Fibroblast of skin of abdomen (primary cell): ENCODE measurements at places on chromosomes 1 and 21.

- DNase-seq, result no peak
Observed at GRCh38 chr1:19941206-19941568, 17.8 kb upstream of the PLA2G2E start.

DNA sequence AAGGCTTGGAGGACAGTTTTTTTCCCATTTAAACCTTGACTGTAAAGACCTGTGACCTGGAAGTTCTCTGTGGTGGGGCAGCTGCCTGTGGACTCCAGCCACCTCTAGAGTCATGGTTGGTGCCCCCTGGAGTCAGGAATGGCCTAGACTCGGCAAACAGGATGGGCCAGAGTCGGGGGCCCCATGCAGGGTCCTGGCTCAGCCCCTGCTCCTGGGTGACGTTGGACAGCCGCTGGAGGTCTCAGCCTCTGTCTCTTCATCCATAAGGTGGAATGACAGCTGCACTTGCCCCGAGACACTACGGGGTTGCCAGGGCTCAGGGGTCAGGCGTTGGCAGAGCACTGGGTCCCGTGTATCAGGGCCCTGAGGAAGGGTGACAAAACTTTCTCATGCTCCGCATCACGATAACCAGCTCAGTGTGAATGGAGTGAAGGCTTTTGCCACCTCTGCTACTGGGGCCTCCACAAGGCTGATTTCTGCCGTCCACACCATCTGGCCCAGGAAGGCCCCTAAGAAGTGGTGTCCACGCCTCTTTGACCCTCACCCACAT lies 58.5 kb upstream of the TTC34 start:
- DNase-seq, result no peak

DNA sequence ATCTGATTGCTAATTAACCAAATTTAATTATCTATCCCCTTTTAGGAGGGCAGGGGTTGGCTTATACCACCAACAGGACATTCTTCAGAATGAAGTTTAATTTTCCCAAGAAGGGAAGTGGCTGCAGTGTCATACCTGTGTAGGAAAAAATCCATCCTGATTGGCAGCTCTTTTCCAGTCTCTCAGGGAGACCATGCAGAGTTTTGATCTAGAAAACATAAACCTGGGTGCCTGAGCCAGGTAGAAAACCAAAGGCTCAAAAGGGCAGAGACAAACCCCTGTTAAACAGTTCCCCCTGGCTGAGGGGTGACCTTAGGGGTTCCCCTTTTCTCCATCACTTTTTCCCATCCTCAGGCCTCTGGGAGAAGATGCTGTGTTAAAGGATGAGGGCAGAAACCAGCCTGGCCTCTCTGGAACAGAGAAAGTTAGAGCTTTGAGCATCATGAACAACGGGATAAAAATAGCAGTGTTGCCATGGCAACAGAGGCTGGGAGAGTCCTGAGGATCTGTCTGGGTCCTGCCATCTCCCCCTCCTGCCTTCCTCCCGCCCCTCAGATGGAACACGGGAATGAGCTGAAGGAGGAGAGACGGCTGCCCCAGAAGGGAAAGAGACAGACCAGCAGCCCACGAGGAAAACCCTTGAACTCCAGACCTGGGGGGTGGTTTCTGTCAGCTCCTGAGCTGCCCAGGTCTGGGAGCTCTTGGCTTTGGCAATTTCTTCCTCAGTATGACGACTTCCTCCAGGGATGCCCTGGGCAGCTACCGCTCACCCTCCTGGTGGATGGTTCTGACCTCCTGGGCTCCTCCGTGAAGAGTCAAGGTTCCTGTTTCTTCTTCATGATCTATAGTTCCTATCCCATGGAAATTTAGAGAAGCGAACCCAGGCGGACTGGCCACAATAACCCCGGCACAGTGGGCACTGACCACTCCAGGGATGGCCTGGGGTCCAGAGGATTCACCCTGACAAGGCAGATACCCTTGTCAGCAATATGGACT lies 14.0 kb upstream of the LEMD1 start:
- no peak for DNase-seq

DNA sequence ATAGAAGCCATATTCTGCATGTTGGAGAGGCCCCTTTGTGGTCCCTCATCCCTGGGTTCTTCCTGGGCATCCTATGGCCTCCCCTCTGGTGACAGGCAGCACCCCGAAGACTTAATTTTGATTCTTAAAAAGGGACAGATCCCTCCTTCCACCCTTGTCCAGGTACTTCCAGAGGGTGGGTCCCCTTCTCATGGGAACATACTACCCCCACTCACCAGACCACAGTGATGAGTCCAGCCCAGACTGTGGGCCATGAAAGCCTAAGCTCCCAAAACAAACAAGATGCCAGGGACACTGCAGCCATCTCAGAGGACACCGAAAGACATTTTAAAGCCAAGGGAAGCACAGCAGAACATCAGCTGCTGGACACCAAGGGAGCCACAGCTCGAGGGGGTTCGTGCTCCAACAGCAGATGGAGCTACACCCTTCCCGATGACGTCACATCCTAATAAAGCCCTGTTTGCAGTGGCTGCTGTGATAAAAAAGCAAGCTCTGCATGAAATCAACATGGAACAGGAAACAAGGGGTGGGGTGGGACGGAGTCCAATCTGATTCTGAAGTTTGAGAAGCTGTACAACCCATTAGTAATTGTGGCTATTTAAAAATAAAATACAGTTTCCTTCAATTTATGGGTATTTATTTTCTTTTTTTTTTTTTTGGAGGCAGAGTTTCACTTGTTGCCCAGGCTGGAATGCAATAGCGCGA lies 32.4 kb downstream of the GNB1 start:
- DNase-seq, result peak; percentile 79

DNA sequence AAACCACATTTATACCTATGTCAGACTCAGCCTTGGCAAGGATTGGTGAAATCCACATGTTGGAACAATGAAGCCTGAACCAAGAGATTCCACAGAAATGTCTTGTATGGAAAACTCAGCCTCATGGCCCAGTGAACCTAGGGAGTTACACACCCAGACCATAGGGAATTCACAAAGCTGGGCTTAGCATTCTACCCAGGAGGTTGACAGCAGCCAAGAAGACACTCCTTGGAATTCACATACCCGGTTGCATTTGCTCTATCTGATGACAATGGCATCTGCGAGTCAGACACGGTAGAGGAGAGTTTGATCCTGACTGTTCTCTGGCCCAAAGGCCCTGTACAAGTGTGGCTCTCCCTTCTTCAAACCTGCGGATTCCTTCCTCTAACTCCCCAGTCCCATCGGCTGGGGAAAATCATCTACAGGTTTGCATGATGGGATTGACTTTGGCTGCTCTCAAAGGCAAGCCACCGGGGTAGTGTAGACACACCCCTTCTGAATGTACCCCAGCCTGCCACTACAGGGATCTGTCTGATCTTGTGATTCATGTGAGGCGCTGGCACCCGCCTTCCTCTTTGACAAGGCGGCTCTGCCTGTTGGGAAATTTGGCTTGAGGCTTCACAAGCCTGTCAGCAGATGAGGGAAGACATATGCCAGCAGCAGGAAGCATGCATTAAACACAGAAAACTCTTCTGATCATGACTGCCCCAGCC lies 297.3 kb upstream of the KAZN start:
- DNase-seq, result peak; percentile 6

DNA sequence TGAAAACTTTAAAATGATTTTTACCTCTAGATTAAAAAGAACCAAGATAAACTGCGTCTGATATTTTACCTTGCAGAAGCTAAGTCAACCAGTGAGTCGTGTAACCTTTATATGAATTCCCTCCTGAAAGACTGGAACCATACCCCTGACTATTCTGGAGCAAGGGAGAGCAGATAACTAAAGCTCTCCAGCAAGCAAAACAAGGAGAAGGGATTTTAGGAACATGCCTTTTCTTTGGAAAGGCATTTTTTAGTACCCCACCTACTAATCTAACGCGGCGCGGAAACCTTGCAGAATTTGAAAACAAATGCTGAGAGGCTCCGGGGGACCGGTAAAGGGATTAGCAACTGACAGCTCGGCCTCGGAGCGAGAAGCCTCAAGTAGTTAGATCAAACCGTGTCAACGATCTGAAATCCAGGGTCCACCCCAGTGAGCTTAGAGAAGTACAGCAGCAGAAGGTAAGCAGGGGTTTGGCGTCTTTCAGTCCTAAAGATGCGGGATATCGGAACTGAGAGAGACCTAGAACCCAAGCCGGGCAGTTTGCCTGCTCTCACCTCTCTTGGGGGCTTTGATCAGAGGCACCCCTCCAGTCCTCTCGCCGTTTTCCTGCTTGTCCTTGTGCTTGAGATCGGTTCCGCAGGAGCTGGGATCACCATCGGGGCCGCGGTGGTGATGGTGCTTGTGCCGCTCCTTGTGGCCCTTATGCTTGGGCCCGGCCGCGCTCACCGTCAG lies 954 bp downstream of the RSBN1 start:
- no peak for DNase-seq

DNA sequence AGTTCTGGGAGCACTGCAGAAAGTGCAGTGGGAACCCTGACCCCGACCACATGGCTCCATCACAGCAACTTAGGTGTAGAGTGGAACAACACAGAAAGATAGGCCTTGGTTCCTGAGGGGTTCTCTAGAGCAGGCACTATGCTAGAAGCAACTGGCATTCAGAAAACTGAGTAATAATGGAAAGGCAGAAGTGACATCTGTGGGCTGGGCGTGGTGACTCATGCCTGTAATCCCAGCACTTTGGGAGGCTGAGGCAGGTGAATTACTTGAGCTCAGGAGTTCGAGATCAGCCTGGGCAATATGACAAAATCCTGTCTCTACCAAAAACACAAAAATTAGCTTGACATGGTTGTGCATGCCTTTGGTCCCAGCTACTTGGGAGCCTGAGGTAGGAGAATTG lies 5.3 kb downstream of the MRPS15 start:
- DNase-seq, result no peak

DNA sequence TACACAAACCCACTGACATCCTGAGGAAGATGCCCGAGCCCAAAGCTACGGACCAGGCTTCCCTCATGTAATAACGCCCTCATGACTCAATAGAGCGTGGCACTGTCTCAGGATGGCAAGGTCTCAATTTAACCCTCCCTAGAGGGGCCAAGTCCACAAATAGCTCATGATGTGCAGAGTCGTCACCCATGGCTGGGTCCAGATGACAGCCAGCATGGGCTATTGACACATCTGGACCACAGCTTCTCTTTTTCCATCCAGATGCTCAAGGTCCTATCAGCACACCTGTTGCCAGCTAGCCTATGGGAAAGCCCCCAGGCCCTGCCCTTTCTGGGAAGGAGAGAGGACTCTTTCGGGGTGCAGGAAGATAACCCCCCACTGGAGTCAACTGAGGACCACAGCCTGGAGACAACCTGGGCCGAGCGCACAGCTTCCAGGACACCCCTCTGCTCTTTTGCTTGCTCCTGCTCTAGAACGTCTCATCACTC lies 2.8 kb downstream of the LAPTM5 start:
- no peak for DNase-seq

DNA sequence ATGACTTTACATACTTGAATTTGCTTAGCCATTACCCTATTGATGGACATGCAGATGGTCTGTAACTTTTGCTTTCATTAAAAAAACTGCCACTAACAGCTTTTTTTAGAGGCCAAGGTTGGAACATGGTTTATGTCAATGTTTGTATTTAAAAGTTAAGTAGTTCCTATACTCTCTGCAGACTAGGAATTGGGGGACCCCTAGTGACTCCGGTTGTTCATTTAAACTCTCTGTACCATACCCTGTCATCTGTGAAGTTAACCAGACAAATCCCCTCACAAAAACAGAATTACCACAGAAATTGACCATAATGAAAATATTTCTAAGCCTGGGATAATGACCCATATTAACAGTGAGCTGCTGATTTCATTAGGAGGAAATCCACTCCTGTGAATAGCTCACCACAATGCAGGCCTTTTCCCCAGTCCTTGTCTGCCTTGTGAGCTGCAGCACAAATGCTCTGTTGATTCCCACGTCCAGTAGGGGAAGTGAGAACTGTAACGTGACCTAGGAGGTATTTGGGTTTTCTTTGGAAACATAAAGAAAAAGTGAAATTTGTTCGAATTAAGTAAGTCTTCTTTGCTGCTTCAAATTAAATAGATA lies 30.2 kb upstream of the CD101 start:
- DNase-seq, result no peak

GRCh38 chr1:59994302-59995198 lies 68.0 kb upstream of the CYP2J2 start:
- DNase-seq, result peak; percentile 100

DNA sequence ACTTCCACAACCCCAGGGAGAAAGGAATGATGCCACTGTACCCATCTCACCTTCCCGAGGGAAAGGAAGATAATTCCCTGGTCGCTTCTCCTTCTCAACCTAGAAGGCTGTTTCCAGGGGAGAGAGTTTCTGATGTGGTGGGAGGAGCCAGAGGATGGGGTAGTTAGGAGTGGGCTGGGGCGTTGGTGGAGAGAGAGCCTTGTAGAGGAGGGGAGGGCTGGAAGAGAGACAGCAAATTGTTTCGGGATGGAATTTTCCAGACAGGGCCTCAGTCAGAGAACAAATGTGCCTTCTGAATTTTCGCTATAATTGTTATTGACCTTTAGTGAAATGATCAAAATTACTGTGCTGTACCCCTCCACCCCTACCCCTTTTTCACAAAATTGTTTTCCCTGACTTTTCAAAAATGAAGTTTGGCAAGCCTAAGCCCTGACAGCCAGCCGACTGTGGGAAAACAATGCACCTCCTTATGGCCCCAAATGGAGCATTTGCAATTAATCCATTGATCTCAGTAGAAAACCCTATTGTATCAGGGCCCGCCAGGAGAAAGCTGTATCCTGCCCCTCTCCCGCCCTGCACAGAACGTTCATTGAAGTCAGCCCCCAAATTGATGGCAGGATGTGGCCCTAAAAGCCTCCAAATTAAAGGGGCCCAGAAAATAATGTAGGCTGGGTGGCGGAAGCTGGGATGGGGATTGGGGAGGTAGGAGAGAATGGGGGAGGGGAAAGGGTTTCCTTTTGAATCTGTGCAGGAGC lies 69.1 kb upstream of the JUN start:
- DNase-seq, result no peak

GRCh38 chr1:2137257-2138121 lies 57.1 kb downstream of the FAAP20 start:
- DNase-seq, result no peak

- DNase-seq, result no peak
Observed at GRCh38 chr1:63802109-63802508, 28.3 kb downstream of the ROR1 start.

GRCh38 chr1:231108516-231109302 lies 53.1 kb upstream of the TRIM67 start:
- no peak for DNase-seq

DNA sequence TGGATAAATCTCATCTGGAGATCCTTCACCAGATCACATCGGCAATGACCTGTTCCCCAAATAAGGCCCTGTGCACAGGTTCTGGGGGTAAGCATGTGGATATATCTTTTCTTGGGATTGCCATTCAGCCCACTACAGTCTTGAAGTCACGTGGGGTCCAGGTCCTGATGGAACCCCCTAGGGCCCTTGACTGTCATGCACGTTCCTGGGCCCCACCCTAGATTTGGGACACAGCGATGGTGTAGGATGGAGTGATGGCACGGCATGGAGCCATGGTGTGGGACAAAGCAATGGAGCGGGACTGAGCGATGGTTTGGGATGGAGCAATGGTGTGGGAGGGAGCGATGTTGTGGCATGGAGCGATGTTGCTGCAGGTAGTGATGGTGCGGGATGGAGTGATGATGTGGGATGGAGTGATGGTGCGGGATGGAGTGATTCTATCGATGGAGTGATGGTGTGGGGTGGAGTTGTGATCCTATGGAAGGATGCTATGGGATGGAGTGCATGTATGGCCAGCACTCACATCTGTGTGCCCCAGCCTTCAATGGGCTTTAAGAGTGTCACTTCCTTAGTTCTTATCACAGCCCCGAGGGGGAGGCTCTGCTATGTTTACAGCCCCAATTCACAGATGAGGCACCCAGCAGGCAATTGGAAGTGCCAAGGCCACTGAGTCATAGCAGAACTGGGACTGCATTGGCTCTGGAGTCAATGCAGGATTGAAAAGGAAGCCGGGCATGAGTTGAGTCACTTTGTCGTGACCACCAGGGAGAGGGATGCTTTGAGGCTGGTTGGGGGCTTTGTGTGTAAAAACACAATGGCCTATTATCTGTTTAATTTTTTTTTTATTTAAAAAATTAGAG lies 97.0 kb upstream of the C1orf174 start:
- DNase-seq, result no peak
